MCF 10A (cell line): ENCODE measurements at places on chromosomes 13 and 19.

DNA sequence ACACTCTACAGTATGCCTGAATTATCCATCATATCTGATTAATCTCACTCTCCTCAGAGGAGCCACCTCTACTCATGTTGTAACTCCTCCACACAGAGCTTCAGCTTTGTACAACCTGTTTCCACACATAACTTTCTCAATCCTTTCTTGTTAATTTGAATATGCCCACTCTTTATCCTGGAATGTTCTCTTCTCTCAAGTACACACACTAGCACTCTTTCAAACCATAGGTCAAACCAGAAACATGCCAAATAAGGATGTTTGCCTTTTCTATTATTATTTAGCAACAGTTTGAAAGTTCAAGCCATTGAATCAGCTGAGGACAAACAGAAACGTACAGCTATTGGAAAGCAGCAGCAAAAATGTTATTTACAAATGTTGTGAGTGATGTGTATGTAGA, 110.3 kb downstream of the MIPEP start:
- DNase-seq: peak; percentile 38

DNA sequence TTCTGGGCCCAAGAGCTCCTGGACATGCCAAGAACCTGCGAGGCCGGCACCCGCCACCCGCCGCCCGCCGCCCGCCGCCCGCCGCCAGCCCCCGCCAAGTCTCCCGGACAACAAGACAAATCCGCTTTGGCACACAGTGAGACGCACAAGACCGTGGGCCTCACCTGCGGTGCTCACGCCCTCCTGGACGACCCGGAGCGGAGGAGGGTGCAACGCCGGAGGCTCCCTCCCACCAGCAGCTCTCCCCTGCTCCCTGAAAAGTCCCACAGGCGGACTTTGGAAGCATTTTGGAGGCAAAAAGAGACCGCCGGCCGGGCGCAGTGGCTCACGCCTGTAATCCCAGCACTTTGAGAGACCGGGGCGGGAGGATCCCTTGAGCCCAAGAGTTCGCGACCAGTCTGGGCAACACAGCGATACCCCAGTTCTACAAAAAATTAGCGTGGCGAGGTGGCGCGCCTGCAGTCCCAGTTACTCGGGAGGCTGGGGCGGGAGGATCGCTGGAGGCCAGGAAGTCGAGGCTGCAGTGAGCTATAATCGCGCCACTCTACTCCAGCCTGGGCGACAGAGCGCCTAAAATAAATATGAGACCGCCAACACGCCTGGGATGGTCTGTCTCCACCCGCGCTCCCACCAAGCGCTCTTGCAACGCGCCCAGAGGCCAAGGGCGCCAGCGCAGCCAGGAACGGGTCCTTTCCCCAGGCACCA, 783 bp downstream of the RHPN2 start:
- DNase-seq: peak; percentile 16

DNA sequence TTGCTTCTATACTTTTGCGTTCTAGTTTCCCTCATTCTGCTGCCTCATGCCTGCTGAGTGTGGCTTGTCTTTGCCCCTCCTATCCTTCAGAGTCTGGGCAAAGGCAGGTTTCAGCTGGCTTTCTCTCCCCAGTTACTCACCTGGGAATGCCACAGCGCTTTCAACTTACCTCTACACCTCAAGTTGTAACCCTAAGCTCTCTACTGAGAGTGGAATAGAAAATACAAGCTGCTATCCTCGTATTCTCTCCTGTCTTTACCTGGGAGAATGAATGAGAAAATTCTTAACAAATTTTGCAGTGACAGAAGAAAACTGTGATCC, 316.3 kb upstream of the KLF12 start:
- DNase-seq: no peak

GRCh38 chr13:21849323-21849722, 178.4 kb downstream of the FGF9 start:
- no peak for DNase-seq

DNA sequence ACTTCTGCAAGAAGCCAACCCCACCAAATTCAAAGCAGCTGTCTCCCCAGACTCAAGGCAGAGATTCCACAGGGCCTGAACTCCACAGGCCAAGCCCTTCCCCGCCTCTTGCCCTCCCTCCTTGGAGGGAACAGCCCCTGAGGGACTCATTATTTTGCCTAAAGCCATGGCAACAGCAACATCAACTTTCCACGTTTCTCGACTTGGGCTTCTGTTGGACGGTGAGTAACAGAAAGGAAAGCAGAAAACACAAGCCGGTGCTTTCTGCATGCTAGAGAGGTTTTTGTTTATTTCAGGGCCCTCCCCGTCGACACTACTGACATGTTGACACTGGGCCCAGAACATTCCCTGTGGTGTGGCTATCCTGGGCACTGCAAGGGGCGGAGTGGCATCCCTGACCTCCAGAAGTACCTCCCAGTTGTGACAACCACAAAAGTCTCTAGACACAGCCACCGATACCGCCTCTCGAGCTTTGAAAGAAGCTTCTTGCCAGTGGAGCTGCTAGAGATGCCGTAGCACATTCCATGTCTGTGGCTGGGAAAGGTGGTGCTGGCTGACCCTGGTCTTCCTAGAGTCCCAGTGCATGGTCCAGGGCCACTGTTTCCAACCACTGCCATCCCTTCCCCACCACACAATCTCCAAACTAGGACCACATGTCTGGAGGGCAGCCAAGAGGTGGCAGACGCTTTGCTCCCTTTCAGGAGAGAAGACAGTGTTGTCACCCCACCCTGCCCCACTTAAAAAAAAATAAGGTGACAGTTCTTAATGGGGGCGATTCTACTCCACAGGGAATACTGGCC, 12.8 kb downstream of the CAPS start:
- DNase-seq: no peak

DNA sequence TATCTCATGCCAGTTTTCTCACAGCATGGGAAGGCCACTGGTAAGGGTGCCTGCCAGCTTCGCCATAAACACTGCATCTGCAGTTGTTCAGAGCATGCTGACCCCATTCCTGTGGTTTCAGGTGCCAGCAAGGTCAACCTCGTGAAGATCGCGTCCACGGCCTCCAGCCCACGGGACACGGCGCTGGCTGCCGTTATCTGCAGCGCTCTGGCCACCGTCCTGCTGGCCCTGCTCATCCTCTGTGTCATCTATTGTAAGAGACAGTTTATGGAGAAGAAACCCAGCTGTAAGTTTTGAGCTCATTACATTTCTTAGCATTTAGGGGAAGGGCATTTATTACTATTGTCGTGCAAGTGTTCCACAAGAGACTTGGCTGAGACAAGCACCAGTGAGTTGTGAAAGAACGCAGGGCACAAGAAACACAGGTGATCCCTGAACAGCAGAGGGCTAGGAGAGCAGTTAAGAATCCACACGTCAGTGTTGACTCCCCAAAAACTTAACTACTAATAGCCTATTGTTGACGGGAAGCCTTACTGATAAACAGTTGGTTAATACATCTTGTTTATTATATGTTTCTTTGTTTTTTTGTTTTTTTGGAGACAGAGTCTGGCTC, 88.8 kb downstream of the TNFRSF19 start:
- DNase-seq: no peak

GRCh38 chr13:94079876-94080275, 399.6 kb downstream of the DCT start:
- peak; percentile 52 for DNase-seq

DNA sequence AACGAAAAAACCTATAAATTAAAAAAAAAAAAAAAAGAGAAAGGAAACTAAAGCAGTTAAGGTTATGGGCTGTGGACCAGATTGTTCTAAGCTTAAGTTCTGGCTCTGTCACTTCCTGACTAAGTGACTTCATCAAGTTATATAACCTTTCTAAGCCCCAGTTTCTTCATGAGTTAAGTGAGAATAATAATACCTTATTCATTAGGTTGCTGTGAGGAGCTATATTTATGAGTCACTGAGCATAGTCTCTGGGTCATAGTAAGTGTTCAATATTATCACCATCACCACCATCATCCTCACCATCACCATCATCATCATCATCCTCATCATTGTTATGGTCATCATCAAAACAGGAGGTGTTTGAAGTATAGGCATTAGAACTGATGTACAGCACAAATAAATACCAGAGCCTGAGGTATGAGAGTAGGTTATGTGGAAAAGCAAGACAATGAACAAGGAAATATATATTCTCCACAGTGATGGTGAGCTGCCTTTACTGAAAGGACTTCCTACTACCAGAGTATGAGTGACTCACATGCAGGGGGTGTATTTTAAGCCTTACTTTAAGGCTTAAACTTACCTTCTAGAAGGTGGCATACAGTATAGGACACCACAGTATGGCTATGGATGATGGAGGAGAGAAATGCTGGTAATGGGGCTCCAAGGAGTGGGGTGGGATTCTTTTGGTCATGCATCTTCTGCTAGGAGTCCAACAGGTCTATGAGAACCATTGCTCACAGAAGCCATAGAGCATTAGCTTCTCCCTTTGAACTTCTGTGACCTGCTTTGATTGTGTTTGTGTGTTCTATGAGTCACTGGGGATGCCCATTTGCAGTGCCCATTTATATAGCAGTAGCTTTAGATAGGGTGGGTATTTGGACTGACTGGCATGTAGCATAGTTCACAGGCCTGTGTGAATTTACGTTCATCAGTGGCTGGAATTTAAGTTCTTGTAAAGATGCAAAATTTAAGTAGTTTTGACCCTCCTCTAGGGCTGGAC, 104.4 kb downstream of the KLF5 start:
- DNase-seq: peak; percentile 48

- DNase-seq: no peak
Observed at GRCh38 chr13:109010912-109011311, 381.5 kb downstream of the MYO16 start.

GRCh38 chr19:40356681-40357595, 8.4 kb downstream of the PLD3 start:
- no peak for DNase-seq

DNA sequence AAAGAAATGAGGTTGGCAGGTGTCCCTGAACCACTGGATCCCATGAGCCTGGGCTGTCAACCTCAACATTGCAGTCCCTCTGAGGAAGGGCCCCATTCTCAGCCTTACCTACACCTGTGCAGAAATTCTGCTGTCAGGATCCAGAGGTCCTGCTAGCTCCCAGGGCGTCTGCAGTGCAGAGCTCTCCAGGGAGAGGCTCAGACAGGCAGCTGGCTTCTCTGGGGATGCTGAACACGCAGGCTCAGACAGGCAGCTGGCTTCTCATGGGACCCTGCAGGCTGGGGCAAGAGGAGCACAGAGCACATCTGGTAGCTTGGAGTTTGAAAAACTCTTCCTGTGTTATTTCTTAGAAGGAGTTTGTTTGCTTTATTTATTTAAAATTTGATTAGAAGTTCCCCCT, 50.9 kb downstream of the TMEM255B start:
- DNase-seq: no peak

DNA sequence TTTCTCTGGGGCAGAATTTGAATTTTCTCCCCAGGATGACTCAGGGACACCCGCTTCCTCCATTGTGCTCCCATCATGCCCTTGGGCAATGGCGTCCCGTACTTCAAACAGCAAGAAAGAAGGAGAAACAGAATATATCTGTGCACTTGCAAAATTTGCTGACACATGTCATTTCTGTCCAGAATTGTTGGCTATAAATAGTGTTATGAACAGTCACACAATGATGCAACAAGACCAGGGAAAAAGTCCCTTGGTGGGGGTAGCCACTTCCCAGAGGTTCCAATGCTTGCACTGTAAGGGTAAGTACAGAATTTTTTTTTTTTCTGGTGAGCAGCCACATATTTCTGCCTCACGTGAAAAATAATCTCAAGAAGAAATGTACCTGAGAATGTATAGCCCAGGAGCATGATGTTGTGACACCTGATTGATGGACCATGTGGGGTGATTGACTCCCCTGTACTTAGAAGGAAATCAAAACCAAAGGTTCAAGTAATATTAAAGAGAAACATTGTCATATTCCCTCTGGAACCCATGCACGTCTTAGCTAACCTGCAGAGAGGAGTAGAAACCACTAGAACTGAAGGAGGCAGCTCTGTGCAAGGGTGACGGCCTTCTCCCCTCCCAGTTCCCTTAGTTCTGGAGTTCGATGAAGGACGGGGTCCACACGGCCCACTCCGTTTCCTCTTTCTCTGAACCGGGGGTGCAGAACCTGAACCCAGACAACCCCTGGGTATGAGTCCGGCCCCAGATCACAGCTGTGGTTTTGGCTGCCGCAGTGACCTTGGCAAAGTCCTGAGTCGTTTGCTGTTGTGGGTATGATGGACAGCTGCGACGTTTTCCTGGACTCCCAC, 9.3 kb upstream of the LAIR1 start:
- DNase-seq: peak; percentile 9

- no peak for DNase-seq
Observed at GRCh38 chr19:34367624-34367957, 2.6 kb downstream of the GPI start.

GRCh38 chr13:98289339-98289945, 112.4 kb upstream of the RNF113B start:
- DNase-seq: no peak

DNA sequence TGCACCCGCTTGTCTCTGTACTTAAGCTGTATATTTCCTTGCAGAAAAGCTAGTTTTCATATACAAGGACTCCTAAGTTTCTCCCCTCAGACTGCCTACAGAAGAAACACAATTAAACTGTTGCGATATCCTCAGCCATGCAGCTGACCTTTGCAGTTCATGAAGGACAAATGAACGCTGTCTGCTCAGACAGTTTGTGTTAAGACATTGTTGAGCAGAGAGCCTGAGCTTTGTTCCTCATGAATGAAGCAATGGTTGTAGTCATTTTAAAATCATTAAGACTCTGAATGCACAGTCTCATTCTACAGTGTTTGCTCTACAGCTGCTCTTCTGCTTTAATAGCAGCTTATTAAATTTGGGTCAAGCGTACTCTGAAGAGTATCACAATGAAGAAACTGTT, 23.2 kb upstream of the MAB21L1 start:
- no peak for DNase-seq

- DNase-seq: no peak
Observed at GRCh38 chr13:51328488-51328887, 11.0 kb upstream of the SERPINE3 start.

DNA sequence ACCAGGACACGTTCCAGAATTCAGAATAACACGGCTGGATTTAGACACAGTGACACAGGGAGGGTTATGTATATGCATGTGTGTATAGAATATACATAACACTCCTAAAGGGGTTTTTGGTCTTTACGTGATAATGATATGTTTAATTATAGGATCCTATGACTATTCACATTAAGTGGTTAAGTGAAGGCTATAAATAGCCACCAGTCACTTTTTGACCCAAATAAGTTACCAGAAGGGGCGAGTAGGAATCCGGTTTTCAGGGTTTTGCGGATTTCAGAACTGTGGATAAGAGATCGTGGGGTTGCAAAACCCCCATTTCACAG, 6.9 kb downstream of the ANGPTL6 start:
- DNase-seq: no peak
